WTC11 (cell line): ENCODE measurements at places on chromosomes 5 and 9.
A peak's percentile ranks its signal among the peaks of the same experiment; 100 is the strongest.

DNA sequence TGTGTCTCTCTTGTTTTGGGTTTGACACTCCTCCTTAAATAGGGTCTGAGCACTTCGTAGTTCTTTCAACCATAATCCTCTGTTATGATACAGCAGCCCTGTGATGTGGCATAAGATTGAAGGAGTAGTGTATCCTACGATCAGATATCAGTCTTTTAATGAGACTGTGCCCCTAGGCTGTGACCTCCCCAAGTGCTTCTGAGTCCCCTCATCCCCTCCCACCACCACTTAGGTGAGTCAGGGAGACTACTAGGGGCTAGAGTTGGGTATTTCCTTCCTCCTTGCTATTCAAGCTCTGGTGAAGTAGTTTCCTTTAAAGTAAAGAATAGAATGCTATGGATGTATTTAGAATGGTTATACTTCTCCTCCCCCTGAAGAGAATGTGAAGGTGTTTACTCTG is 637.2 kb upstream of the GRAMD2B start:
- no peak for DNase-seq

DNA sequence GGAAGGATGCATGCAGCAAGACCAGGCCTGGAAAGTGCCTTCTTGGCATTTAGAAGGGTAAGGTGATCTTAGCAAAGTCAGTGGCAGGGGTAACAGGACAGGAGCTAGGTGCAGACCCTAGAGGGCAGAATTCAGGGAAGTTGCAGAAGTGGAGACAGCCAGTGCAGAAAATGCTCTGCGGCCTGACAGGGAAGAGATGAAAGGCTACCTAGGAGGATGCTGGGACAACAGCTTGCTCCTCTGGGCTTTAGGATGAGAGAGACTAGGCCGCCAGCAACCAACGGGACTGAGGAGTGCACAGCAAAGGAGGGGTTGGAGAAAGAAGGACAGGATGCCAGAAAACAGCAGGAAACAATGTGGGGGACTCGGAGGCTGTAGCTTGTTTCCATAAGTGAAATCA is 219.9 kb downstream of the FSTL4 start:
- no peak for DNase-seq

- peak; percentile 55 for DNase-seq
Measured at GRCh38 chr5:150138551-150139265, 16.9 kb downstream of the PDGFRB start.

DNA sequence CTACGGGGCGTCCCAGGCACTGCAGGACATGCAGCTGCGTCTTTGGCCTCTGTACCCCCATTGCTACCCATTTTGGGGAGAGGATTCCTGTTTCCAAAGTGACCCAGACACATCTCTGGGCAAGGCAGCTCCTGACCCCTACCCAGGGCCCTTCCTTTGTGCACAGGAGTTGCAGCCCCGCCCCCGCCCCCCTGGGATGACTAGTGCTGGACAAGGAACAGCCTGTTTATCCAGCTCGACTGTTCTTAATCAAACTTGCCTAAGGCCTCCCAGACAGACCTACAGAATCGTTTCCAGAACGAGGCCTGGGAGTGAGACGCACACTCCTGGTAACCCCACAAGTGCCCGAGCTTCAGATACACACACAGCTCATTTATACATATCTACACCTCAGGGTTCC is 13.2 kb downstream of the DIPK1B start:
- DNase-seq = no peak

- peak; percentile 25 for DNase-seq
Measured at GRCh38 chr5:82513738-82514137, 235.6 kb upstream of the RPS23 start.

- DNase-seq = no peak
Measured at GRCh38 chr5:154365823-154366222, 80.0 kb upstream of the SAP30L start.

- DNase-seq = peak; percentile 20
Measured at GRCh38 chr5:120852222-120852860, 388.2 kb downstream of the PRR16 start.

DNA sequence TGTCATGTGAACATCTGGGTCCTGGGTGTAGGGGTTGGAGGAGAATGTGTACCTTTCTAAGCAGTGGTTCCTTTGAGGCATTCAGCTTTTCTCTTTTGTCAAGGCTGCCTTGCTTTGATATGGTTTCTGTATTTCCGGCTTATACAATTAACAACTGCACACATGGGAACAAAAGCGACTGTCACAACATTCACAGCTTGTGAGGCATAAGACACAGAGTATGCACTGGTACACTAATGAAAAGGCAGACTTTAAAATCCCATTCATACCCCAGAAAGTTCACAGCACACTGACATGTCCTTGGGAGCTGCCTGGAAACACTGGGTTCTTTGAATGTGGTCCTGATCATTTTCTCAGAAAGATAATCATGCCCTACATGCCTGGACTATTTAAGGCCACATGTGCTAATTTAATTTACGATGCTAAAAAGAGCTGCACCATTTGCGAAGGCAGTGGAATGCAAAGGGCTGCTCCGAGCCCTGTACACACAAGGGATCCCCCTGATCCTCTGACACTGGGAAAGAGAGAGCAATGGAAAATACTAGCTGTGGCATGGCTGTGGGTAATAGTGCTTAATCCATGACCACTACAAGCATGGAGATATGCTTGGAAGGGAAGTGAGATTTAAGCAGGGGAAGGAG is 131.8 kb downstream of the EFNA5 start:
- DNase-seq = no peak

GRCh38 chr5:10536931-10537579 is 26.8 kb upstream of the ANKRD33B start:
- no peak for DNase-seq

- no peak for DNase-seq
Measured at GRCh38 chr9:81552581-81552991, 136.8 kb downstream of the TLE1 start.
